ENCODE measurements at places on chromosomes 11 and 22.
A peak's percentile ranks its signal among the peaks of the same experiment; 100 is the strongest.

GRCh38 chr22:30809086-30809485 is 114.4 kb downstream of the OSBP2 start:
- no peak for DNase-seq

DNA sequence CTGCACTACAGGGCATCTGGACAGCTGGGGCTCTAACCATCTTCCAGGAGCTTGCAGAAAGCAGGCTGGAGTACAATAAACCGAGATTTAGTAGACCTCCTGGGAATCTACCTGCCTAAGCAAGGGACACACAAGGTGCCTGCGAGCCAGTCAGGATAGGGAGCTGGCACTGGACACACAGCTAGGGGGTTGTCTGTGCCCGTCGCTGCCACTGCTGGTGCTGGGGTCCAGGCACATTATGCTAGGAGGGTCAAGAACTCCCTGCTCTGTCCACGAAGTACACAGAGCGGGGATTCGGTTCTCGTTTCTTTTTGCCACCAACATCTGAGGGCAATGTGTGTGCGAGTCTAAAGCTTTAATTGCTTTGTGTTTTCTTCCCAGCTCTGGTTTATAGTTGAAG is 4.2 kb downstream of the RIC8A start:
- DNase-seq = no peak

DNA sequence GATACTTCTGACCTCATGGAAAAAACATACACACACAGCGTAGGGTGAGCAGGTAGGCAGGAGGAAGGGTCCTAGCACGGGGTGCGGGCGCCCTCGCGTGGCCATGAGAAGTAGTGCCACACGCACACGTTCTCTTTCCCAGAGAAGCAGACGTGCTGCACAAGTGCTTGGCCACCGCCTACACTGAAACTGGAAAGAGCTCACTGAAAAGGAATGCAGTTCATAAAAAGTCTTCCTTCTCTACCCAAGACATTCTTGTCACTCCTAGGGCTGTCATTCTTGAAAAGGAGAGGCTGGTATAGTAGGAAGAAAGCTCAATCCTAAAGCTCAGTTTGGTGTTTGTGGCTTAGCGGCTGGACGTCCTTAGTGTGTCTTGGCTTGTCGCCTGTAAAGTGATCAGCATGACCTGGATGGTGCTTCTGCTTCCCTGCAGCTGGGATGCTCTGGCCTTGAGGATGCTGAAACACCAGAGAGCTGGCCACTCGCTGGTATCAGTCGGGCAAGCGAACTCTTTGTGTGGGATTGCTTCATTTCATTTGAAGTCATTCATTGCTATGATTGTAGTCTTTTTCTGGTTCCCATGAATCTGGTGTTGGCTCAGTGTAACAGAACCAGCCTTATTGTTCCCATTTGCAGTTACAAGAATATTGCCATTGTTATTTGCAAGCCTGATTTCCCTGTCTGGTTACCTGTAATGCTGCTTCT is 303.8 kb downstream of the NTM start:
- peak; percentile 12 for DNase-seq

DNA sequence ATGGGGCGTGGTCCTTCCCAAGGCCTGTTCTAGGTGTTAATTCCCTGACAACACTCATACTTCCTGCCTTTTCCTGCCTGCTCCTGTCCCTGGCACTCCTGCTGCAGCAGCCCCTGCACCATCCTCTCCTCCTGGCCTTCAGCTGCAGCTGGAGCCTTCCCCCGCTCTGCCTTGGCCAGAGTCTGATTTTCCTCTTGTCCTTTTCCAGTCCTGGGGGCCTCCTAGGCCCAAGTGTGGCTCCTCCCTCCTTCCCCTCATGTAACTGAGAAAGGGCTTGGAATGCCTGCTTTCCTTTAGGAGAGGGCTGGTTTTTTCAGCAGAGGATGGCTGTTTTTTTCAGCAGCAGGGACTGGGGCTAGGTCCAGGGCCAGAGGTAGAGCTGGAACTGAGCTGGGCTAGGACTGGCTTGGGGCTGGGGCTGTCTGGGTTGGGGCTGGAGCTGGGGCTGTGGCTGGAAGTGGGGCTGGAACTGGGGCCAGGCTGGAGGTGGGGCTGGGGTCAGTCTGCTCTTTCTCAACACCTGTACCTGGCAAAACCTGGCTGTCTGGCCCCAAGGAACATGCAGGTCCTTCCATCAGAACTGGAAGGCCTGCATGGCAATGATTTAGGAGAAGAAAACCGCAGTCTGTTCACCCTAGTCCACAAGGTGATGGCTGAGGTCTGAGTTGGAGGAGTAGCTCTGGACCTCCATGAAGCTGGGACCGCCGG is 23.6 kb downstream of the ZC3H7B start:
- DNase-seq = no peak

- no peak for DNase-seq
Observed at GRCh38 chr11:126423743-126424142, 68.3 kb downstream of the ST3GAL4 start.

DNA sequence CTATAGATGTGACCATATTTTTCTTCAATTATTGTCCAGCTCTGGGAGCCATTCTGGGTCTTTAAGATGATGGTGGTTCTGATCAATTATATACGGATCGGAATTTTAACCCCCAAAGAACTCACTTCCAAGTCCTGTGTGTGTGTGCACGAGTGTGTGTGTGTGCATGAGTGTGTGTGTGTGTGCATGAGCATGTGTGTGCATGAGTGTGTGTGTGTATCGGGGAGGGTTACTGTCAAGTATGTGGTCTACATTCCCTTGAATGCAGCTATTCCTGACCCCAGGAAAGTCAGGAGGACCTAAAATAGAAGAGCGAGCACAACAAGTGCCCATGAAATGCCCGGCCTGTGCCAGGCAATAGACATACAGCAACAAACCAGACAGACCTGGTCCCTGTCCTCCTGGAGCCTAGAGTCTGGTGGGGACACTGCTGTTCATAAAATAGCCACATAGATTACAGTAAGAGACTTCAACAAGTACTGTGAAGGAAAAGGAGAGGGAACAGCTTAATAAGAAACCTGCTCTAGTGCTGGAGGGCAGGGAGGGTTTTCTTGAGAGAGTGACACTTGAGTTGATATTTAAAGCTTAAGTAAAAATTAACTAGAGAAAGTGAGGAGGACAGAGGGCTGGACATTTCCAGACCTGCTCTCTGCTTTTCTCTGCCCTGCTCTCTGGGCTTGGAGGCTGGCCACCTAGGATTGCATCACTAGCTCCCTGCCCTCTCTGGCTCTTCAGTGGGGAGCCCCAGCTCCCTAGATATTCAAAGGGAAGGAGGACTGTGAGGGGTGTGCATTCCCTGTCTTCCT is 66.1 kb upstream of the SPON1 start:
- no peak for DNase-seq

DNA sequence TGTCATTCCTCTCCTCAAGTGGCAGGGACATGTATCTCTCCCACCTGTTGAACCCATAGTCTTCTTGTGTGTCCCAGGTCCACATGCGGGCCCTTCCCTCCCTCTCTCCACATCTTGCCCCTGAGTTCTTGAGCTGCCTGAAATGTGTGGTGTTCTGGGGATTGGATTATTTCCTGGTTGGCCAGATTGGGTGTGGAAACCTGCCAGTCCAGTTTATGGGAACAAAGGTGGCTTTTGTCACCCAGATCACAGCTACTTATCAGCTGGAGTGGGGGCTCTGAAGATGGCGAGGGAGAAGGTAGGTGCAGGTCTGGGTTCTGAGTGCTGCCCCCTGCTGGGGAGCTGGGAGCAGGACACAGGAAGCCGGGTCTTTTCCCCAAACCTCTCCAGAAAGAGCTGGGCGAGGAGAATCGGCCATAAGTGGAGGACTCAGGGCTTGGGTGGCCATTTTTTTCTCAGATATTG is 14.2 kb downstream of the DTX4 start:
- DNase-seq = peak; percentile 58

DNA sequence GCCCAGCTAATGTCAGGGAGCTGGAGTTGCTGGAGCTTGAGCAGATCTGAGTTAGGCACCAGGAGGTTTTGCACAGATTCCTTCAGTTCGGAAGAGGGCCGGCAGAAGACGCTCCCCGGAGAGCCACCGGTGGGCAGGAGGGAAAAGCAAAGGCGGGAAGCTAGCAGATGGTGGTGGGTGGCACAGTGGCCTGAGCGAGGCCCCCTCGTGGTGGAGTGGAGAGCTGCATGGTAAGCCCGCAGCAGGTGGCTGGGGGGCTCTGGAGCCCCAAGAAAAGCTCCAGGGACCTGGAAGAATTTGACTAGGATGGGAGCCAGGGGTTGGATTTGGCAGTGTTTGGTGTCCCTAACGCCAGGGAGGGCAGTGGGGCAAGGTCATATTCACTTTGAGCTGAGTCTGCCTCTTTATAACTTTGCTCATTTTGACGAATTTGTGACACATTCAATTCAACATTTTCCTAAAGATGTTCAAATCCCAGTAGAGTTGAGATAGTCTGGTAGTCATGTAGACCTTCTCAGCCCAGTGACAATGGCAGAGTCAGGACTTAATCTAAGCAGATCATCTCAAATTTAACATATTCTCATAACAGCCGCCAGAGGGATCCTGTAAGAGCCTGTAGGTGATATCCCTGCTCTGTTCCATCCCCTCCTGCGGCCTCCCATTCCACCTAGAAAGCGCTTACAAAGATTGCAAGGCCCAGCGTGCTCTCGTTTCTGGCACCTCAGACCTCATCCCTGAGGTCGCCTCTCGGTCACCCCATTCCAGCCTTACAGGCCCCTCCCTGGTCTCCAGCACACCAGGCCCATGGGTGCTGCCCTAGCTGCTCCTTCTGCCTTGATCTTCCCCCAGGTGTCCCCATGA is 57.9 kb downstream of the TRIM29 start:
- DNase-seq = peak; percentile 5

- no peak for DNase-seq
Observed at GRCh38 chr11:96279018-96279895, 63.7 kb downstream of the MAML2 start.

DNA sequence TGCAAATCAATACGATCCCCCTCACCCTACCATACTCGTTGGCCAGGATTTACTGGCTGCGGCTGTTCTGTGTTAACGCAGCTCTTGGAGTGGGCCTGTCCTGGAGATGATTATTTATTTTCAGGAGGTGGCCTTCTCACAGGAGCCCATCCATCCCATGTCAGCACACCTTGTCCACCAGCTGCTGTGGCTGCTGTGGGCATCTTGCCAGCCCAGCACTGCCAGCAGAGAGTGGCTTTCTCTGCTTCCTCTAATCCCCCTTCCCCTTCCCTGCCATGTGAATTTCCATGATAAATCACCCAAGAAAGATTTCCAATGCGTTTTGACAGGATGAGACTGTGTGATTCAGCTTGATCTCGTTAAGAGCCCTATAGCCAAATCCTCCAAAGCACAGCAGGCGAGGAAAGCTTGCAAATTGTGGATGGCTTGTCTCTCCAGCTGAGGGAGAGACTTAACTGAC is 309.1 kb upstream of the C11orf87 start:
- DNase-seq = no peak

DNA sequence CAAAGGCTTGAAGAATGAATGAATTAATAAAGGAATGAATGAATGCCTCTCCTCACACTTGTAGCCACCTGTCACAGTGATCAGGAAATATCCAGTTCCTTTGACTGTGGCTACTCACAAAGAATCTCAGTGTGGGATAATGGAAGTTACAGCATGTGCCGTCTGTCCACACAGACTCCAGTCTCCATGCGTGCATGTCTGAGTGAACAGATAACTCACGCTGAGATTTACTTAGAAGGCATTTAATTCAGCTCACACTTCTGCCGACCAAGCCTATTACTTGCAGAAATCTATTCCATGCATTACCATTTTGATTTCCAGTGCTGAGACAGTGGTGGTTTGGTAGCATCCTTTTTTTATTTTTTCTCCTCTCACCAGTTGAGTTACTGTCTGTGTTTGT is 32.3 kb upstream of the HMGXB4 start:
- DNase-seq = no peak

- DNase-seq = no peak
Observed at GRCh38 chr11:126328444-126328843, 24.6 kb downstream of the DCPS start.

DNA sequence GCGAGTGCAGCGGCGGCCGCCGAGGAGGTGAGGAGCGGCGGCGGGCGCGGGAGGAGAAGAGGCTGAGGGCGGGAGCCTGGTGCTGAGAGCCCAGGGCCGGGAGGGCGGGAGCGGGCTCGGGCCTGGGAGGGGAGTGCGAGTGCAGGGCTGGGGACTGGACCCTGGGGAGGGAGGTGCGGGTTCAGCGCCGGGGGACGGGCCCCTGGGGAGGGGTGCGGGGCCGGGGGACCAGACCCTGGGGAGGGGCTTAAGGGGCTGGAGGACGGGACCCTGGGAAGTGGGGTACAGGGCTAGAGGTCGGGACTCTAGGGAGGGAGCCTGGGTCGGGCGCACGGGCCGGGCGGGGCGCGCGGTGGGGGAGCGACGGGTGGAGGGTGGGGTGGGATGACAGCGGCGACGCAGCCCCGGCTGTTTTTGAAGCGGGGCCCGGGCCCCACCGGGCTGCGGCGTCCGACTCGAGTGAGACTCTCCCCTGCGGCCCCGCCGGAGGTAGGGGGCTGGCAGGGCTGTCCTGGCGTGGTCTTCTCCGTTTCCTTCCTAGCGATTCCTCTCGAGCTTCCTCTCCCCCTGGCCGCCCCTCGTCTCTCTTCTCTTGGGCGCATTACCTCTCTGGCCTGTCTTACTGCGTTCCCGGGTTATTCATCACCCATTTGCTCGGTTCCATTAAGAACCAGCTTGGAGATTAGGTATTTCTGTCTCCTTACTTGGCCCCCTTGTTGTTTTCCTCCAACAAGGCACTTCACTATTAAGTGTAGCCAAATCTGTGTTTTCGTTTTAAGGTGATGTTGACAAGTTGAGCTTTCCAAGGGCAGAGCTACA is 754 bp downstream of the NUP50 start:
- peak; percentile 49 for DNase-seq

GRCh38 chr11:79896258-79896657 is 455.4 kb upstream of the TENM4 start:
- no peak for DNase-seq

DNA sequence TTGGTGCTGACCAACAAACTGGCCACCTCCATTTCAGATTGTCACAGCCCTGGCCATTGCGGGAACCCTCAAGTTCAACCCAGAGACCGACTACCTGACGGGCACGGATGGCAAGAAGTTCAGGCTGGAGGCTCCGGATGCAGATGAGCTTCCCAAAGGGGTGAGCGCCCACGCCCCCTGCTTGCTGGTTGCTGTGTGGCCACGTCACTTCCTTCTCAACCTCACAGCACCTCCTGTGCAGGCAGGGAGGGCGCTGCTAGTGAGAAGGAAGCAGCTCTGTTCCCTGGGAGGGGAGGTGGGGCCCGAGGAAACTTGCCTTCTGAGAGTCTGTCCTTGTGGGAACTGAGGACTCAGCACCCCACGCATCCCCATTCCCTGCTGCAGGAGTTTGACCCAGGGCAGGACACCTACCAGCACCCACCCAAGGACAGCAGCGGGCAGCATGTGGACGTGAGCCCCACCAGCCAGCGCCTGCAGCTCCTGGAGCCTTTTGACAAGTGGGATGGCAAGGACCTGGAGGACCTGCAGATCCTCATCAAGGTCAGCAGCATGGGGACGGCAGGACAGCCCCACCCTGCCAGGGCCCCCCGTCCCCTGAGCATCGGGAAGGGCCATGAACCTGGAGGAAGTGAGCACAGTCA is 19.3 kb downstream of the POLR3H start:
- DNase-seq = peak; percentile 57

- no peak for DNase-seq
Observed at GRCh38 chr22:45807156-45807915, 135.7 kb downstream of the ATXN10 start.
